ENCODE measurements at places on chromosomes 3 and 15.

DNA sequence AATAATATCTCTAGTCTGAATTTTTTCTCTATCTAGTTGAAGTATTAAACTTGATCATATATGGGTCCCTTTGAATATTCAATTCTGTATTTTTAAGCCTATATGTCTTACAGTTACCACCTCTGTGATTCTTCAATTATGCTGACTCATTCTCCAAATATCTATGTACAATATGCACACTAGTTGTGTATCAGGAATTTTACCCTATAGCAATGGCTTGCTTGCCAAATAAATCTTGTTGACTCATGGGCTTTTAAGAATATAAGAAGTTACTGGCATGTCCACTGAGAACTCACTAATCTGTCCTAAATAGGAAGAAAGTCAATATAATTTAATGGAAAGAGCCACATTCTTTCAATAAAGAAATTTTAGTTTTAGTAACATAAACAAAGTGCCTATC lies 656.3 kb downstream of the RBMS3 start:
- no peak for DNase-seq

DNA sequence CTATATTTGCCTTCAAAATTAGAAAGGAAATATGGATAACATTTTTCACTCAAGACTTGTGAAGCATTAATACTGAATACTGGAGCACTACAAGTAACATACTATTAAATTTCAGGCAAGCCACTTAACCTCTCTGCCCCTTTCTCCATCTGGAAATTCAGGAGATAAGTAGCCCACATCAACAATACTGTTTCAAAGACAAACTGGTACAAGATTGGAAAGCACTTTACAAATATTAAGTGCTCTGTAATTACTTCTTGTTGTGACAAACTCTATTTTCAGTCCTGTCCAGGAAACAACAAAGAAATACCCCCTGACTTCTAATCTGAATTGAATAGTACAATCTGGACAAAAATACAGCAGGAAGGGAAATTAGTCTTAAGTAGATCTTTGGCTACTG lies 49.3 kb downstream of the TMEM212 start:
- no peak for DNase-seq

DNA sequence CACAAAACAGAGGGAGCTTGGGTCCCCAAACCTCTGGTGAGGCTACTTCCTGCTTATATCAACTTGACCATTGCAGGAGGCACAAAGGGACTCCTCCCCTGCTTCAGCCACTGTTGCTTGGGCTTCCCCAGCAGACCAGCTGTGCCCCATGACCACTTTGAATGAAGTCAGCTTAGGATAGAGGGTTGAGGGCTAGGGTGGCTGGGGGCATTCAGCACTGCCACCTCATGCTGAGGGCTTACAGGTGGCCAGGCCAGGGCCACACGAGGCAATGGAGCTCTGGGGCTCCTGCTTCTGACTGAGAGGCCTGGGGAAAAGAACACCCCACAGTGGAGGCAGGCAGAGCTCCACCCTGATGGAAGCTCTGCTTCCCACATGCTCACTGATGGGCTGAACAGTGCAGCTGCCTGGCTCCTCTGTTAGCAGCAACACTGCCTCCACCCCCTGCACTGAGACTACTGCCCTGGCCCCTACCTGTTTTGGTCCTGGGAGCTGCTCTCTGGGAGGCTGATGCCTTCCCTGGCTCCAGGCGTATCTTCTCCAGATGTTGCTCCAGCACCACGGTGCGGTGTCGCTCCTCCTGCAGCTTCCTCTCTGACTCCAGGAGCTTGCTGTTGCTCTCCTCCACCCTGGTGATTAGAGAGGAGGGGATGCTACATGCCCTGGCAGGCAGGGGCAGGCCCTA lies 10.2 kb upstream of the HHATL start:
- DNase-seq, result no peak

DNA sequence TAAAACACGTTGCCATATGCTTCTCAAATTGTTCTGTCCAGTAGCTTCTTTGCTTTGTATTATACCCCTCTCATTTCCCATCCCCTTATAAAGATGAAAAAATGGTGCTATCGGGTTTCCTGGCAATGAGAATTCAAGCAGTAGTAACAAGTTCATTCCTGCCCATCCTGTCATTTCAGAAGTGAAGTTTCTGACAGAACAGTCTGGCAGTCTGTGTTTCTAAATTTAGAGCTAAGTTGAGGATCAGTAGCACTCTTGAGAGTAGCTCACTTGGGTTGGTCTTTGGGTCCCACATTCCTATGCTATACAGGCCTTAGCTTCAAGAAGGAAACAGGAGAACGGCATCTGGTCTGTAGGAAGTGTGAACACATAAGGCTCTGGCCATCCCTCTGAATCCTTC lies 134.6 kb downstream of the GHSR start:
- no peak for DNase-seq

GRCh38 chr3:30256474-30256873 lies 349.9 kb upstream of the TGFBR2 start:
- DNase-seq, result no peak

DNA sequence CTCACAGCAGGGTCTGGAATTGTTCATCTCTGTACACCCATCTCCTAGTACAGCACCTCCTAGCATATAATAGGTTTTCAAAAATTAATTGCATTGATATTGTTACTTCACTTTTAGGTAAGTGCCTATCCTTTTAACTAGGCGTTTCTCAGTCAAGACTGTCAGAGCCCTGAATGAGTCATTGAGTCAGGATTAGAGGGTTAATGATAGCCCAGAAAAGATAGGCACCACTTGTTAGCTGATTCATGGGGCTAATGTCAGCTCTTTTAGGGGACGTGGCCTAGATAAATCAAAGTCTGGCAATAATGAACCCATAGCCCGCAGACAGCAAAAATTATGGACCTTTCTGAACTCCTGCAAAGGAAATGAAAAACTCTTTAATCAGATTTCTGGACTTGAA lies 42.9 kb downstream of the TIMP4 start:
- no peak for DNase-seq

- DNase-seq, result no peak
Observed at GRCh38 chr3:76715426-76715825, 324.5 kb upstream of the ROBO2 start.

DNA sequence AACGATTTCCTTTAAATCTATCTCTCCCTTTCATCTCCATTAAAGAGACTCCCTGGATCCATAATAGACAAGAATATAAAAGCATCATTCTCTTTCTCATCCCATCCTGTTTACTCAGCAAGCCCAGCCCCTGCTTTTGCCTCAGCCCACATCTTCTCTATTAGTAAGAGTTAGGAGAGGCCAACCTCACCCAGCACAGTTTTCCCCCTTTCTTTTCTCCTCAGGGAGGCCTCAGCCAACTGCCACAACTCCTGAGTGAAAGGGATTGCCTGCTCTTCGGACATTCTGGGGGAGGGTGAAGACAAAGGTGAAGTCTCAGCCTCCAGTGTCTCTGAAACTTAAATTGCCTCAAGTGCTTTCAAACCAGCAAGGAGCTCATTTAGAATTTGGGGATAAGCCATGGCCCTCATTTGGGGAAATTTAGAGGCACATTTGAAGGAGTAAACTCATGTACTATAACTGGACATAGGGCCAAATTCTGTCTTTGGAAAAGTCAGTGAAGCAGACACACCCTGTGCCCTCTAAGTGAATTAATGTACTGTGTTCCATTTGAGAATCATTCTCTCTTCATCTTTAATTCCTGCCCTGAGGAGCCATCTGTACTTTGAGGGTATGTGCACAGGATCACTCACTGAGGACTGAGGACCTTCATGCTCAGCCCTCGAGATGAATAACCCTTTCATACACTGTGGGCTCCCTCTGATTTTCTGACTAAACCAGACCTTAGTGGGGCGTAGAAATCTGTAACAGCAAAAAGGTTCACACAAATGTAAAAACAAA lies 82.5 kb downstream of the SOX2 start:
- no peak for DNase-seq

- no peak for DNase-seq
Observed at GRCh38 chr3:63429905-63430304, 151.8 kb downstream of the SYNPR start.

DNA sequence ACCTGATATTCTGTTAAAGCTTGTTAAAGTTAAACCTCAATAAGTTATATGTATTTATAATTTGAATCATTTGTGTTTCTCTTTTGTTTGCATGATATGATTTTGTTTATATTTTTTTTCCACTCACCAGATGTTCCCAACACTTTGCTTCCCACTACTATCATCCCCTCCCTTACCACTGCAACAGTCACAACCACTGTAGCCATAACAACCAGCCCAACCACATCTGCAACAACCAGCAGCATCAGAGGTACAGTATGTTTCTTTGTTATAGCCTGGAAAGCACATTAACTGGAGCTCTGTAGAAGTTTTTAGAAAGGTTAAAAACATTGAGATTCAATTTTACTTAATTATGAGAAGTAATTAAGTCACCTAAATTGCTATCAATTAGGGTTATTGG lies 1011.9 kb downstream of the VGLL3 start:
- no peak for DNase-seq

GRCh38 chr3:101292027-101292426 lies 28.3 kb downstream of the IMPG2 start:
- no peak for DNase-seq

GRCh38 chr15:69697916-69698315 lies 245.3 kb downstream of the RPLP1 start:
- DNase-seq, result no peak

DNA sequence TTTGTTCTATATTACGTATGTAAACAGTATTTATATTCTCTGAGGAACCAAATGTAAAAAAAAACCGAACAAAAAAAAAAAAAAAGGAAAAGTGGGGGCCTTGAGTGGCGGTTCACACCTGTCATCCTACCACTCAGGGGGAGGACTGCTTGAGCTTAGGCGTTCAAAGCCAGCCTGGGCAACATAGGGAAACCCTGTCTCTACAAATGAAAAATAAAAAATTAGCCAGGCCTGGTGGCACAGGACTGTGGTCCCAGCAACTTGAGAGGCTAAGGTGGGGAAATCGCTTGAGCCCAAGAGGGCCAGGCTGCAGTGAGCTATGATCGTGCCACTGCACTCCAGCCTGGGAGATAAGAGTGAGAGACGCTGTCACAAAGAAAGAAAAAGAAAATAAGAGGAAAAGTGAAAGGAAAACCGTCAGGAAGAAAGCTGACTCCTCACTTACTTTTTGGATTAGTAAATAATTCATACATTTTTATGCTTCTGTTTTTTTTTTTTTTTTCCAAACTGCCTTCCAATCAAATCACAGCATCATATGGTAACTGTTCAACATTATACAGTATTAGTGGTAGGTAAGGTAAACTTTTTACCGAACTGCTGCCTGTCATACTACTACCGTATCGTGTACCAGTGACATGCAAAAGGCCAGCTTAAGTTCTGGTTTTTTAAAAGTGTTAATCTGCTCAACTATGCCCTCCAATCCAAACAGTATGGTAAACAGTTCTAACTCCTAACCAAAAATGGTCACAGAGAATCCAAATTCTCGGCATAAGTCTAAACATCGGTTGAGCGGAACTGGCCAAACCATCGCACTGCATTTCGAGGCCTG lies 1.2 kb downstream of the PHC3 start:
- DNase-seq, result no peak

DNA sequence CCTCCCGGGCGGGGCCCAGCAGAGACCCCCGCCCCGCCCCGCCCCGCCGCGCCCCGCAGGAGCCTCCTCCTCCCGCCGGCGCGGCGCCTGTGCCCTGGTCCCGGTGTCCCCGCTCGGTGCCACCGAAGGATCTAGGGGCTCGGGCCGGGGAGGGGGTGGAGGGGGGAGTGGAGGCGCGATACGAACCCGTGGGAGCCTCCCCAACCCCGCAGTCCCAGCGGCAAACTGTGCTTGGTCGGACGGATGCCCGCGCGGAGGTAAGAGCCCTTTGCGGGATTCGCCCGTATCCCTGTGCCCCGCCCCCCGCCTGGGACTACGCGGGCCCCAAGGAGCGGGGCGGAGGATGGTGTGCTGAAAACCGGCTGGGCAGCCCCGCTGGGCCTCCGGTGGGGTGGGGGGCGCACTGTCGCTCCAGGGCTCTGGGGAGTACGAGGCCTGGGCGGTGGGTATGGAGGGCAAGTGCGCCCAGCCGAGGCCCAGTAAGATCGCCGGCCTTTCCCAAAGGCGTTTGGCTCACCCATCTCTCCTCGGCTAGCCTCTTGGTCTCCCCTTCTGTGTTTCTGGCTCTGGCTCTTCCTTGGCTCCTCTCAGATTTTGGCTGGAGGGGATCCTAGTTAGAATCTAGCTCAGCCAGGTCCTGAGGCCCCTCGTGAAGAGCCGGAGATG lies 65.6 kb upstream of the POLG start:
- no peak for DNase-seq
